ENCODE measurements at places on chromosomes 7 and 10.

- no peak for DNase-seq
These were observed 207.0 kb downstream of the DNAJB6 start for GRCh38 chr7:157543791-157544190.

GRCh38 chr10:119976421-119976820 lies 83.9 kb downstream of the SEC23IP start:
- no peak for DNase-seq

- no peak for DNase-seq
These were observed 567.0 kb downstream of the GFRA1 start for GRCh38 chr10:115706026-115706425.

DNA sequence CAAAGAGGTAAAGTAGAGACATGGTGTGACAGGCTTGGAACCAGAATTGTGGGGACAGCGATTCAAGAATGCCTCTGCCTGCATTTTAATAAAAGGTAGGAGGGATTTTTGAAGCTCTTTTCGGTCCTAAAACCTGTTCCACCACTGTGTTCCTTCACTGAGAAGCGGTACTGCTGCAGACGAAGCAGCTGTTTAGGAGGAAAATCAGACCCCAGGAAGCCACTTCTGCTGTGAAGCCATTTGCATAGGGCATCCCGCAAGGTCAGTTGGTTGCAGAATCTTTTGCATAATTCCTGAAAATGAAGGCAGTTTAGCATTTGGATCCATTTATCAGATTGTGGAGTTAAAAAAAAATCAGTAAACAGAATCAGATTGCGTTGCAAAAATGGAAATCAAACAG lies 183.3 kb upstream of the PRKCQ start:
- no peak for DNase-seq

GRCh38 chr7:30148951-30149459 lies 14.2 kb downstream of the MTURN start:
- no peak for DNase-seq

DNA sequence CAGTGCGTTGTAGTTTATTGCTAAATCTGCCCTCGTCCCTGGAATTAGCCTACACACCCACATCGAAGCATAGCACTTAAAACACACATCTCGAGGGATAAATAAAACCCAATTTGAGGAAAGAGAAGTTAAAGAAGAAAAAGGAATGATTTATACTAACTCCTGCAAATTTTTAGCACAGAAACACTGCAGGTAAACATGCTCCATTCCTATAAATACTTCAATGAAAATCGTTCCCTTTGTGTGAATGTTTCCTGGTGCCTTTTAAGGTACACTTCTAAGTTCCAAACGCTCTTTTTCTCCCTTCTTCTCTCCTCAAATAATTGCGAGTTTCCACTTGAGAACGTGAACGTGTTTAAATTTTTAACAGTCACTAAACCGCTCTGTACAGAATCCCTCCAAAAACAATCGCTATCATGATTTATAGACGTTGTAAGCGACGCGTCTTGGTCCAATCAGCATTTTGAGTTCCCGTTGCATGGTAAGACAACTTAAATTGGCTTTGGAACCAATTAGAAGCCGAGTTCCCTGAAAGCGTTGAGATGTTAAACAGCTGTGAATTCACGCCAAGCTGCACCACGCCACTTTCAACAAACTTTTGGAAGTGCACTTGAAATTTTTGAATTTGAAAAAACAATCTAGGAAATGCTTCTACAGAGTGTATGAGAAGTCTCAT lies 12.5 kb upstream of the EBLN1 start:
- no peak for DNase-seq

- no peak for DNase-seq
These were observed 181.4 kb downstream of the ADK start for GRCh38 chr10:74332398-74332797.

- no peak for DNase-seq
These were observed 303.3 kb downstream of the GRID1 start for GRCh38 chr10:86063341-86063740.

- no peak for DNase-seq
These were observed 28.6 kb downstream of the CDK1 start for GRCh38 chr10:60806921-60807320.

- DNase-seq: no peak
These were observed 41.5 kb downstream of the DOCK1 start for GRCh38 chr10:126946746-126947145.

- DNase-seq: no peak
These were observed 41.0 kb downstream of the KIAA1217 start for GRCh38 chr10:24249829-24250415.

- no peak for DNase-seq
These were observed 47.2 kb upstream of the SFTPD start for GRCh38 chr10:79995979-79996634.

DNA sequence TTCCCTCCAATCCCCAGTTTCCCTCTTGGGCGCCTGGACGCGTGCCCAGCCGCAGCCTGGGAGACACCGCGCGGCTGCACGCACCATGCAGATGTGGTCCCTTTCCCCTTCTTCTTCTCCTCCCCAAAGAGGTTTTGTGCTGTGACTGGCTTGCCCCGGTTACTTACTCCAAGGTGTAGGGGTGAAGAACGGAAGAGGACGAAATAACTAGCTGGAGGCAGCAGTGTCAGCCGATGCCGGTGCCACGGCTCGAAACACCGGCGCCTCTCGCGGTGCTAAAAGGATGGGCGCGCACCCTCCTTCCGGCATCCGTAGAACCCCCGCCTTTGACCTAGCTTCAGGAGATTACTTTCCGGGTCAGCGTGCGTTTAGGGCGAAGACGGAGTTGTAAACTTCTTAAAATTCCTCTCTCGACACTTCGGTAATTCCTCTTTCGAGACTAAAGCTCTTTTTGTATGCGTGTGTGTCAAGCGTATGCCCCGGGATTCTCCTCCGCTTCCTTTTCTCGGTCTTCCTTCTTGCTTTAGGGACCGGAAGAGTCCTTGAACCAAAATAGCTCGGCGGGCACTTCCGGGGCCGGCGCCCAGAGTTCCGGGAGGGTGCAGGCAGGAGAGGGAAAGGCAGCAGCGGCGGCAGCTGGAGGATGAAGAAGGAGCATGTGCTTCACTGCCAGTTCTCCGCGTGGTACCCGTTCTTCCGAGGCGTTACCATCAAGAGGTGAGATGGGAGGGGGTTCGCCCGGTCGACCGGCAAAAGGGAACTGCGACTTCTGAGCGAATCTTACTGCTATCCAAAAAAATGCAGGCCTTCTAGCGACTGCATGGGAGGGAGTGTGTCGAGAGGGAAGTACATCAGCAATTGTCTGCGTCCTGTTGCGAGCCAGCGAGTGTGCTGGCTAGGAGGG lies at the start of the genes CDC123 and NUDT5:
CDC123 (plus strand) TSS at position 586 of the 904 bp plus-strand sequence; CDS start at position 644, 58 bp downstream.
NUDT5 (minus strand) TSS at position 289 of the 904 bp plus-strand sequence. CDS start 9,600 bp downstream, outside the sequence.
- DNase-seq: peak; percentile 46

DNA sequence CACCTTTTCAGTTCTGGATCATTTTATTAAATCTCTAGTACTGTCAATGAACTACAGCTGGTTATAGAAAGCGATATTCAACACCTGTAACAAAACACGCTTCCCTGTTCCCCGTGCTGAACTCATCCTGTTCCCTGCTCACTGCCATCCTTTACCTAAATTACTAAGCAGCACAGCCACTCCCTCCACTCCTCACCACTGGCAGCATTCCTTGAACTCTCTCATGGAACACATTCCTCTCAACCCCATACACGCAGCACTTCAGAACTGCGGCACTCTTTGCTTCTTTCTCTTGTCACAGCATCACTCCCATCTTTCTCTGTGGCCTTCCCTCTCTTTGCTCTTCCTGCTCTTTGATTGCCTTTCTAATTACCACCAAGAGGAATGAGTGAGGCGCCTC lies 27.4 kb downstream of the RELN start:
- DNase-seq: no peak

- DNase-seq: no peak
These were observed 67.7 kb upstream of the JCAD start for GRCh38 chr10:30127120-30127541.

DNA sequence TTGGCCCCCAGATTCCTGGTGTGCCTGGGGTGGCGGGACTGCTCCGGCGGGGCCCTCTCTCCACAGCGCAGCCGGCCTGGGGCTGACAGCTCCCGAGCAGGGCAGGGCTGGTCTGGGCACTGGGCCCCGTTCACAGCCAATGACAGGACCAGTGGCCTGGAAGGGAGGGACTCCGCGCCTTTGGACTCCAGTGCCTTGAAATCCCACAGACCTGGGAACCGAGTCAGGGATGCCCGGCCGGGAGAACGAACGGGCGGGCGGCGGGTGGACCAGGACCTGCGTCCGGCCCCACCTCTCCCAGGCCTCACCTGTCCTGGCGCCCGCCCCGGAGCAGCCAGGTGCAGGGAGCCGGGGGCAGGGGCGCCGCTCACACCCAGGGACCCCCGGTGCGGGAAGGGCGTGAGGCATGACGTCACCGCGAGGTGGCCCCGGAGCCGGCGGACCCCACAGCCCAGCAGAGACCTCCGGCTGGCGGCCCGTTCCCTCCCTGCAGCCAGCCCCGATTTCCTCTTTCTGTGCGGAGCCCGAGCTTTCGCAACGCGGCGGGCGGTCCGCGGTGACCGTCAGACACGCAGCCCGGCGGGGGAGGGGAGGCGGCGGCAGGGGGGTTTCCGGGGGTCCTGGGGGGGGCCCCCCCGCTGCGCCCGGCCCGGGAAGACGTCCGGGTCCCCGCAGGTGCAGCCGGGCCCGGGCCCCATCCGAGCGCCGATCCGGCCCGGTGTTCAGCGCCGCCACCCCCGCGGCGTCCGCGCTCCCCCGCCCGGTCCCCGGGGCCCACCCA lies 743 bp downstream of the ADAP1 start:
- DNase-seq: no peak

DNA sequence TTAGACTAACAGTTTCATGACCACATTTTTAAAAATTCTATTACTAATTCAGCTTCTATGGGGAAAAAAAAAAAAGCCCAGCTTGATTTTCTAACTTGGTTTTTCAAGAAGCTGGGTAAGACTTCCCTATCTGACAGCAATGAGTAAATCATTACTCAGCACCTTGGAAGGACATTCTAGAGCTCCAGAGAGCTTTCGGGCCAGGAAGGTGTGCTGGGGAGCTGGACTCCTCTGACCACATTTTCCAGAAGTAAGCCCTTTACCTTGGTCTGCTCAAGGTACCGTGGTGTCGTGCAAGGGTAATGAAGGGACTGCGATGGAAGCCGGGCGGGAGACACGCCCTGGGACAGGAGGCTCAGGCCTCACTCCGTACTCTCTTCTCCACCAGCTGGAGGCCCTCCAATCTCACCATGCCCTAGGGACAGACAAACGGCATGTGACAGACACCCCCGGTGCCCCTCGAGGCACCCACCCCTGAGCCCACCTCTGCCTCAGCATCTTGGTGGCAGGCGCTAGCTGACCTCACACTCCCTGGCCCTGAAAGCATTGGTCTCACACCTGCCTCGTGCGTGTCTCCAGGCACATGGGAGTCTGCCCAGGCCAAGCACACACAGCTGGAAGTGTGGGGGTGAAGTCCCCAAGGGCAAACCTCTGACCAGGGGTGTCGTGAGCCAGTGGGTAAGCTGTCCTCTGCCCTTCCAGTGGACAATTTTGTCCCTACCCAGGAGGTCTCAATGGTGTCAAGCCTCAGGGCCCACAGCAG lies 152.1 kb downstream of the OAT start:
- no peak for DNase-seq

GRCh38 chr10:69407621-69408301 lies 9.0 kb downstream of the TACR2 start:
- no peak for DNase-seq

DNA sequence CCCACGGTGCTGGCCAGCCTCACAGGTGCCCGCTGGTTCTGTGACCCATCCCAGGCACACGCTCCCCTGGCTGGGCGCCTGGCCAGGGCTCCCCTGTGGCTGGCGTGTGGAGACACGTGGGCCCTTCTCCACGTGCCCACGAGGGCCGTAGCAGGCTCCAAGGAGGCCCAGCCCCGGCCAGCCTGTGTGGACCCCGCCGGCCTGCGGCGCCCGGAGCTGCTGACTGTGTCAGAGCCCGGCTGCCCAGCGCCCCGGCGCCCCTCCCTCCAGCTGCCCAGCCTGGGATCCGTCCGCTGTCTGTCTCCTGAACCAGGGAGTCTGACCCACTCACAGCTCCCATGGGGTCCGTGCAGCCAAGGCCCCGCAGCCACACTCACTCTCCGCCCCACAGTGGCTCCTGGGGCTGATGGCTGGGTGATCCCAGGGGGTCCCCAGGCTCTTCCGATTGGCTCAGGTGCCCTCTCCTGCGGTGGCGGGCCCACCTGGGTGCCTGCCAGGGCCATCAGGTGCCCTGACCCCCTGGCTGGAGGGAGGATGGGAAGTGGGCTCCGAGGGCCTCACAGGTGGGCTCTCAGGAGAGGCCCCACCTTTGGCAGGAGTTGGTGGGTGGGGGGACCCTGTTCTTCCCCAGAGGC lies 9.6 kb downstream of the TMEM184A start:
- DNase-seq: no peak

DNA sequence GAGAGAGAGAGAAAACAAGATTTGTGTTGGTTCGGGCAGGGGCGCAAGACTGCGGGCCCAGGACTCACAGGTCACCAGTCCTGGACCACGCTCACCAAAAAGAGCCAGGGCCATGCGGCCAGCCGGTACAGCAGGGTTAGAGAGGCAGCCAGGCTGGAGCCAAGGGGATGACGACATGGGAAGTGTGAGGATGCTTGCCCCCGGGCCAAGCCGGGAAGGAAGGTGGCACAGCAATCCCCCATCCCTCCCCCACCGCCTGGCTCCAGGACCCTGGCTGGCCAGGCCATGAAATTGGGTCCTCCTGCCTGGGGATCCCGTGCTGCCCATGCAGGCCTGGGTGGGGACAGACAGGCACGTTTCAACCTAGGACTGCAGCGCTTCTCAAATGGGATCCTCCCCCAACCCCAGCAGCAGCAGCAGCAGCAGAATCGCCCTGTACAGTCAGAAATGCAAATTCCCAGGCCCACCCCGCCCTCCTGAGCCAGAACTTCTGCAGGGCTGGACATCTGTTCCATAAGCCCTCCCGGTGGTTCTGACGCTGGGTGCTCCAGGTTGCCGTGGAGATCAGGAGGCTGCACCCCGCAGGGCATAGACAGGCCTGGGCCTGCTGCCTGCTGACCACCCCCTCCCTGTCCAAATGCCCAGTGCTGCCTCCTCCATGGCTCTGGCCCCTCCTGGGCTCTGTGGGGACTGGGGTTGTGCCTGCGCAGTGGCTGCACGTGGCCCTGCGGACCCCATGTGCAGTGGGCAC lies 35.0 kb downstream of the YKT6 start:
- no peak for DNase-seq

GRCh38 chr10:14062528-14063260 lies 268.0 kb downstream of the FRMD4A start:
- no peak for DNase-seq

- DNase-seq: no peak
These were observed 1.6 kb upstream of the TMEM120A start for GRCh38 chr7:75995996-75996395.

- no peak for DNase-seq
These were observed 15.3 kb upstream of the RSU1 start for GRCh38 chr10:16832351-16833080.

GRCh38 chr10:63388421-63389031 lies 77.3 kb downstream of the JMJD1C start:
- no peak for DNase-seq
